Cerebellum (tissue), 4 donors: ENCODE measurements at places on chromosomes 11 and 22. TPM values are rescaled to one million over a fixed set of nuclear protein-coding genes. Genes with fewer than 3 reads are reported as not detected.

BARX2 gene
- total RNA-seq = not detected

MRGPRX3 gene
- not detected for total RNA-seq

GPR83 gene
- total RNA-seq = 3.6 TPM

DSCAML1 gene
- 18.8 TPM for total RNA-seq

CDCA5 gene
- total RNA-seq = 4.5 TPM

RGL4 gene
- 0.82 TPM for total RNA-seq

BTG4 gene
- not detected for total RNA-seq
